ENCODE measurements at places on chromosomes 5 and 9.

DNA sequence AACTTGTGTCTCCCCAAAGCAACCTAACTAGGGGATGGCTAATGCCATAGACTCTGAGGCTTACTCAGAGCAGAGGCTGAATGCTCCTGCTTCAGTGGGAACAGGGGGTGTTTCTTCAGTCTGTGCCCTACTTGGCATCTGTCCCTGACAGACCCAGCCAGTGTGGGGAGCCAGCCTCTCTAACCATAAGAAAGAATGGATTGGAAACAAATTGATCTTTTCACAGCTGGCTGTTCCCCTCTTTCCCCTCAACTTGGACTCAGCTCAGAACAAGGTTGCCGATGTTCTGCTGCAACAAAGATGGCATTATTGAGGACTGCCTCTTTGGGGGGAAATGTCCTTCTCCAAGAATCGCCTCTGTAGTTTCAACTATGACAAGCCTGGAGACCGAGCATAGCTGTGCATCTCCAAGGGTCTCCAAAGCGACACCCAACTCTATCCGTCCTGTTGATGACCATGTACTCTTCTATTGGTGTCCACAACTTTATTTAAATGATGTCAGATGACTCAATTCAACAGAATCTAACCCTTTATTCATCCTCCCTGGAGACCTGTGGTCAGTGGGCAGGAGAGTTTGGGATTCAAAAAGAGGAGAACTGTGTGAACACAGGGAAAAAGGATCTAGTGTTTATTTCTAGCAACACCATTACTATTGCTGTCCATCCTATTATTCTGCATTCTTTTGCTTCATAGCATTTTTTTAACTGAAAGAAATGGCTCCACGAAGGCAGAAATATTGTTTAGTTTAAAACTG is 24.7 kb upstream of the TNC start:
- no peak for DNase-seq

DNA sequence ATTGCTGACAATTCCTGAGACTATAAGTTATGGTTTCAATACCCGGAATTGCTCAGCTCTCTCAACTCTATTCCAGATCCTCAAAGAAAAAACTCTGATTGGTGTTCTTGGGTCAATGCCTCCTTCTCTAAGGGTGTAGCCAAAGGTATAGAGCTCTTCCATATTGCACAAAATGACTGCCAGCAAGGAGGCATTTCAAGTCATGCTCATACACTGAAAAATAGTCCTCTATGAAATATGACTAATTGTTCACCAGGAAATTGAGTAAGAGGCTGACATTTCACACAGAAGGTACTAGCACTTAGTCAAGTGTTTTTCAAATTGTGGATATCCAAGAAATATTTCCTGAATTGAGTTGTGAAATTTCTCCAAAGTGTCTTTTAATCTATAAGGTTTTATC is 111.1 kb upstream of the KLF9 start:
- DNase-seq, result no peak

GRCh38 chr9:19162956-19163355 is 35.7 kb upstream of the PLIN2 start:
- DNase-seq, result no peak

DNA sequence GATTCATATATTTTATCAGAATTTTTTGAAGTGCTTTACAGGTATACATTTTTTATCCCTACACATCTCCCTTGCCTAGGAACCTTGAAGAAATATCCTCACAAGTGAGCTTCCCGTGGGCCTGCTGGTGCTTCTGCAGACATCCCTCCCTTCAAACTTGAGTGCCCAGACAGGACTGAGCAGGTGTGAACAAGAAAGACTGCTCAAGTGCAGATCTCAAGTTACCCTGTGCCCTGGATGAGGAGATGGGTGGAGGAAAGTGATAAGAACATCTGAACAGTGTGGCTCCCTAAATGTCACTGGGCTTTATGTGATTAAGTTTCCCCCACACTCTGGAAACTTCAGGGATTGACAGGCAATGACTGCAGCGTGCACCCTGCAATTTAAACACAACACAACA is 209.8 kb downstream of the TLE1 start:
- no peak for DNase-seq

DNA sequence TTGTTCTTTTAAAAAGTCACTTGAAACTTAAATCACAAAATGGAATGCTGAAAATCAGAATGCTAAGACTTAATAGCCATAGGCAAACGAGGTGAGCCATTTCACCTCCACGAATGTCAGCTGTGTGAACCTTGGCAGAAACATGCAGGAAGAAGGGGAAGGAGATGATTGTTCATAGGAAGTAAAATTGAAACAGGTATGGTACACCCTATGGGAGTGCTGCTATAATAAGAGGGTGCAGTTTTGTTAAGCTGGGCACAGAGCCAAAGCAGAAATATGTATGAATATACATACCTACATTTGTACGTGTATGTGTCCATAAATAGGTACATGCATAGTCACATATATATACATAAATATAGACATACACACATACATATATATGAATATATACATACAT is 51.0 kb upstream of the SPINK5 start:
- DNase-seq, result no peak

GRCh38 chr9:129313331-129313955 is 135.4 kb upstream of the IER5L start:
- DNase-seq, result no peak

GRCh38 chr5:142677198-142677597 is 8.7 kb downstream of the FGF1 start:
- DNase-seq, result no peak

DNA sequence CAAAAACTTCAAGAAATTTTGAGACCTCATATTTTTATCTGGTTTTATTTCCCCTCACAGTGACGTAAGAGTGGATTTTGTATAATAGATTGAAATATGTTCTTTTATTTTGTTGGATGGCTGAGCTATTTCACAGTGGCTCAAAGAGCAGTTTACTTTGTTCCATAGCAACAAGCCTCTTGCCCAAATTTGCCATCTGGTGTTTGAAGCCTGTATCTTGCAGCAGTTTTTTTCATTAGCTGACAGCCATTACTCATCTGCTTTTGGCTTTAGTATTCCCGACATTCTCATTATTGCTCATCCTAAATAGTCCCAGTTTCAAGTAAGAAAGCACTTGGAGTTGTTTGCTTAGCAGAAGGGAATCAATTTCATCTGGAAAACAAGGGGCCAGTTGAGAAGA is 36.3 kb downstream of the GDA start:
- DNase-seq, result no peak

DNA sequence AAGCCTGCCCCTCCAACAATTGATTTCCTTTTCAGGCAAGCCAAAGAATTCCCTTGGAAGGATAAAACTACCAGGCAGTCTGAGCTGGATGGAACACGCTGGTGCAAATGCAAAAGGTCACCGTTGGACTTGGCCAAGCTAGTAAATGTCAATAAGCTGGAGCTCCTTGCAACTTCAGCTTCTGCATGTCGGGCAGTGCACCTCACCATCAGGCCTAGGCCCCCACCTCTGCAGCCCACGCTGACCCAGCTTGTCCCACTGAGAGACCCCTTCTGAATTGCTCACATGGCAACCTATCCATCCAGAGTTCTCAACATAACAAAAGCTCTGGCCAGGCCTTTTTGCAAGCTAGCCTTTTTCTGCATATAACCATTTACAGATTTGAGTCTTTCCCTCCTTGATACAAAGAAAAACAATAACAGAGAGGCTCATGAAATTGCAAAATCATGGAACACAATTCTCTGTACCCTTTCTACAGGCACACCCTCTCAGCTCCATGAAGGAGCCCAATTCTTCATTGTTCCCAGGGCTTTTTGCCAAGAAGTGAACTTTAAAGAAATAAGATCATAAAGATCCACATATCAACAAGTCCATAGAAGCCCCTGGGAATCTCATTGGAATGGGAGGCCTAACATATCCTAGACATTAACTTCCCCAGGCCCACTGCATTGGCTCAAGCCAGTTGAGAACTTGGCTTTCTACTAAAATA is 123.9 kb upstream of the SLIT3 start:
- no peak for DNase-seq

DNA sequence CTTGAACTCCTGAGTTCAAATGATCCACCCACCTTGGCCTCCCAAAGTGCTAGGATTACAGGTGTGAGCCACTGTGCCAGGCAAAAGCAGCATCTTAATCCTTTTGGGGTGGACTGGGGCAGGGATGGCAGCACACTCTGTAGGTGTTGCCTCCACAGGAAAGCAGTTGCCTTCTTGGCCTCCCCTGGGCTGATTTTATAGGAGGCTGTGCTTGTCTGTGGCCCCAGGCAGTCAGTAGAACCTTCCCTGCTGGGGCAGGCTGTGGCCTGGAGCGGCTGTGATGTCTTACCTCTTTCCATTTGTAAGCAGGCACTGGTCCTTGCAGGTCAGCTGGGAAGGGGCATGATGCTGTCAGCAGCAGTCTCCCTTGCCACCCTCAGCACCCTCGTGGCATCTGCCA is 49.8 kb downstream of the PRRC2B start:
- no peak for DNase-seq

DNA sequence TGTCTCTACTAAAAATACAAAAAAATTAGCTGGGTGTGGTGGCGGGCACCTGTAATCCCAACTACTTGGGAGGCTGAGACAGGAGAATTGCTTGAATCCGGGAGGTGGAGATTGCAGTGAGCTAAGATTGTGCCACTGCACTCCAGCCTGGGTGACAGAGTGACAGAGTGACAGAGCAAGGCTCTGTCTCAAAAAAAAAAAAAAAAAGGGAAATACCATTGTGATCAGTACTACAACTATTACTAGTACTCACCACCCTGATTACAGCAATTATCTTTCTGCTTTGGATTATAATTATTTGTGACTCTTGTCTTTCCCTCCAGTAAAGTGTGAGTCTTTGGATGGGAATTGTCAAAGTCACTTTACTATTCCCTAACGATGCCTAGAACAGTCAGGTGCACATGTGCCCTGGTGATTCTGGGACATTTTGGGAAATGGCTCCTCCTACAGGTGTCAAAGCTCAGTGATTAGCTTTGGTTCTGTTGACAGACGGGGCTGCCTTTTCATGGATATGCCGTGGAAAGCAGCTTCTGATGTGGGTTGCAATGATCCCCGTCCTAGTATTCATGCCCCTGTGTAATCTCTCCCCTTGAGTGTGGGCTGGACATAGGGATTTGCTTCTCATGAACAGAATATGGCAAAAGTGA is 31.8 kb upstream of the FRRS1L start:
- DNase-seq, result no peak
